ENCODE measurements at places on chromosomes 2 and 18. TPM values are rescaled to one million over a fixed set of nuclear protein-coding genes. Genes with fewer than 3 reads are reported as not detected.

DTYMK gene
- total RNA-seq = 33.2 TPM

GMCL1 gene
- 6.8 TPM for total RNA-seq

IL36B gene
- total RNA-seq = not detected

GRHL1 gene
- total RNA-seq = 1.7 TPM

SERPINB5 gene
- total RNA-seq = not detected

SLC16A14 gene
- total RNA-seq = 3.5 TPM
